Stimulated activated CD8-positive, alpha-beta memory T cell treated with anti-CD3 and anti-CD28 coated beads, Interleukin-15, amount 100 ng/mL, for 4 hours (primary cell): ENCODE measurements at places on chromosomes 7 and 10.

- no peak for DNase-seq
These were observed 60.3 kb downstream of the NEUROG3 start for GRCh38 chr10:69512901-69513300.

DNA sequence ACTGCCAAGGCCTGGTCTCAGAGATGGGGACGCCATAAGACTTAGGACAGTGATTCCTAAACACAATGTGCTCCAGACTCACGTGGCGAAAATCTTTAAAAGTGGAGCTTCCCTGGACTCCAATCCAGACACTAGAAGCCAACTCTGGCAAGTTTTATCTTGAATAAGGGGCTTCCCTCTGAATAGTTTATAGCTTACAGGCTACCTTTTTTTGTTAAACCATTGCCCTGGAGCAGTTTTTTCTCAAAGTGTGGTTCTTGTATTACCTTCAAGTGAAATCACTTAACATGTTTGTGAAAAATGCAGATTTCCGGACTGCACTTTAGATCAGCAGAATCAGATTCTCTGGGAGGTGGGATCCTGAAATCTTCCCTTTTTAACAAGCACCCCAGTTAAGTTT is 171.7 kb upstream of the PHF14 start:
- no peak for DNase-seq

GRCh38 chr10:4984971-4985594 is 18.6 kb downstream of the AKR1C2 start:
- DNase-seq: no peak

DNA sequence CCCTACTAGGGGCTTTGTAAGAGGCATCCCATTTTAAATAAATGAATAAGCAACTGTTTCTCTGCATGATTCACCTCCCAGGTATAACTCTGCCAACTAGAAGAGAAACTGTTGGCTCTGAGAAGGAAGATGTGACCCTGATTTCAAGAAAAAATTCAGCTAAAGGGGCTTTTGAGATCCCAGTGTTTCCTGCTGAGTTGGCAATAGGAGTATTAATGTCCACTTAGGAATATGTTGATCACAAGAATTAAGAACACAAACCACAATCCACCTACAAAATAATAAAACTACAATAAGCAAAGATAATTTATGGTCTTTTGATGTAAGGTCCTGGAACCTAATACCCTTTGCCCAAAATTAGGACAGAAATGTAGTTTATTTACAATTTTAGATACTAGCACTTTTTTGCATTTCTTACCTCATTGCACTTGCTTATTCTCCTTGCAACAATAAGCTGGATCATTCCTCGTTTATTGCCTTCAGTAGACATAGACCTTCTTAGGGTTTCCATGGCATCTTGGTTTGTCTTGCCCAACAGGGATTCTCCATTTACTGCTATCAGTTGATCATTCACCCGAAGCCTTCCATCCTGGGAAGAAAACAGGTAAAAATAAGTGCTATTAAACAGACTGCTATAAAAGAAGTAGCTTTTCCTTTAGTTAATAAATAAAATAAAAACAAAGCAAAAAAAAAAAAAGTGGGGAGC is 456.2 kb downstream of the PARD3 start:
- DNase-seq: no peak

DNA sequence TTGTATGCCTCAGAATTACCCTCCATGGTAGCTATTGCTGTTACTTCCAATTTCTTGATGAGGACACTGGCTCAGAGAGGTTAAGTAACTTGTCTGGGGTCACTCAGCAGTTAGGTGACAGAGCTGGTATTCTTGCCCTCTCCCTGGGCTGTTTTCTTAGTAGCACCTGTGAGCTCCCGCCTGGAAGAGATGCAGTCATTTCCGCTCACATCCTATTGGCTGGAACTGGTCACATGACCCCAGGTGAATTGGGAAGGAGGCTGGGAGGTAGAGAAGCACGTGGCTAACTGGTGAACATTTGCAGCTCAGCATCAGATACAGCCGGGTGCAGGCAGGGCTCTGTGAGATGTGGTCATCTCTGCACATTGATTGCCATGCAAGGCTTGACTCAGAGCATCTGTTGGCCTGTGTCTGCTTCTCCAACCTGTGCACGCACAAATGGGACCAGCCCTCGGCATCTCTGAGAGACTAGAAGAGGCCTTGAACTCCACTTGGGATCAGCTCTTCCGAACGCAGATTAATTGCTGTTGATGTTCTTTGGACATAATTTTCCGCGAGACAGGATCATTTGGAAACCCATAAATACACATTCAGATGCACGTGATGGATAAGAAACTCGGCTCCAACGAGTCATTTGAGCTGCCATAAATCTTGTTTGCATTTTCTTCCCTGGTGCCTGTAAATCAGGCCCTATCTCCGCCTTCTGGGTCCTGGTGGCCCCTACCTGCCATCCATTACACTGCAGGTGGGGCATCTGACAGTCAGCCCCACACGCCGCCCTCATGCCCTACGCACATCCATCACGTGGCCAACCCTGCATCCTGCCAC is 42.8 kb downstream of the MYL10 start:
- DNase-seq: no peak

- DNase-seq: no peak
These were observed 20.0 kb downstream of the THNSL1 start for GRCh38 chr10:25036381-25036780.

DNA sequence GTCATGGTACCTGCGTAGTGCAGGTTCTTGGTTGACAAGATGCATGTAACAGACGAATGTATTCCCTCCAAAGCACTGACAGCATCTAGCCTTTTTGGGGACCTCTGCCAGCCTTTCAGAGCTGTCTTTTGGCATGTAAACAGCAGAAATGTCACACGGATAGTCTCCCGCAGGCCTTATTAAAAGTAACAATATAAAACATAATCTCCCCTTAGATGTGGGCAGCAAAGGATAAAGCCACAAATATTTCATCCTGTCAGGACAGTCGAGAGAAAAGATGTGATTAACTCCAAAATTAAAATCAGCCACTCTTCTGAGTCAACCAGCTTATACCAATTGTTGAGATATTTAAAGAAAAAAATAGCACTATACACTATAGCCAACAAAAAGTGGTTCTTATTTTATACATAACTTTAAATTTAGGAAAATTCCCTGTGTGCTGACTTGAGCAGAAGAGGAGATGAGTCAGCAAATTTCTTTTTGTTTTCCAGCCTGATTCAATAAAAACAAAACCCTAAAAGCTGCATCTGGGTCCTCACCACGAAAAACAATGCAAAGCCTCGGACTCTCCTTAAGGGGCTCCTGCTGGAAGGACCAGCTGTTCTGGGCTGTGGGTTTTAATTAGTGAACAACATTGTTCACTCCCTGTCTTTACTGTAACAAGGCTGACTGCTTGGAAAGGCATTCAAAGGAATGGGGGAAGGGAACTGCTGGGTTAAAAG is 240.2 kb downstream of the ADAM12 start:
- no peak for DNase-seq

GRCh38 chr10:79542626-79543025 is 17.6 kb downstream of the SFTPA2 start:
- DNase-seq: no peak

DNA sequence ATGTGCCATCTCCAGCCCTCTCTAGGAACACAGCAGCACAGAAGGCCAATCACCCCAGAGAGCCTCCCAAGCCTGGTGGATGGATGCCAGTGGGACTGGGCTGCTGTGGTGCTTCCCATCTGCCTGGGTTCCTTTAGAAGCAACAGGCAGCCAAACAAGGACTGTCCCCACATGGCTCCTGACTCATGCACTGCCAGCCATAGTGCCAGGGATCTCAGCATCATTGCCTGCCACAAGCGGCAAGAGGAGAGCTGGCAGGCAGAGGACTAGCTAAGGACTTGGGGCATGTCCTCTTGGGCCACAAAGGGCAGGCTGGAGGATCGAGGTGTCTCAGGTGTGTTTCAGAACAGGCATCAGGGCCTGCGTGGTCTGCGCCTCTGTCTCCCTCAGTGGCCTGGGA is 23.4 kb upstream of the FIGNL1 start:
- DNase-seq: no peak

- no peak for DNase-seq
These were observed 125.0 kb downstream of the FOXP2 start for GRCh38 chr7:114539575-114539974.

DNA sequence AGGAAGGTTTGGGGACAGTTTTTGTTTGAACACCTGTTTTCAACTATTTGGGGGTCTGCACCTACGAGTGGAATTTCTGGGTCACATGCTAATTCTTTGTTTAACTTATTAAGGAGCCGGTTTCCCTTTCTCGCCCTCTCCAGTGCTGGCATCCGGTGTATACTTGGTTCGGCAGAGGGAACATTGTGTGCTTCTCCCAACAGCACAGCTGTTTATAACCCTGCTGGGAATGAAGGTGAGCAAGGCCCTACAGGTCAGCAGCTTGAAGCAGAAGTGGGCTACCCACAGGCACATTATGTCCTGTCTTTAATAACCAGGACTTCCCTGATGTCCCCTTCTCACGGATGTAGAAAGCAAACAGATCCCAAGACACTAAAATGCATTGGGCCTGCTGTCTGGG is 87.5 kb upstream of the PDCD4 start:
- no peak for DNase-seq

DNA sequence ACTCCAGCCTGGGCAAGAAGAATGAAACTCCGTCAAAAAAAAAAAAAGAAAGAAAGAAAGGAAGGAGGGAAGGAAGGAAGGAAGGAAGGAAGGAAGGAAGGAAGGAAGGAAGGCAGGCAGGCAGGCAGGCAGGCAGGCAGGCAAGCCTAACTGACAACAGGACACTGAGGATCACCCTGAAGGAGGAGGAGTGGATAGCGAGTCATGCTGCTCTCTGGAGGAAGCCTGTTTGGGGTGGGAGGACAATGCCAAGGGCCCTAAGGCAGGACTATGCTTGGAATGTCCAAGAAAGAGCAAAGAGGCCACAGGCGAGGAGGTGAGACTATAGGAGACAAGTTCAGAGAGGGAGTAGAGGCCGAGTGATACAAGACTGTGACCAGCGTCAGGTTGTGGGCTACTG is 107.0 kb upstream of the PARD3 start:
- no peak for DNase-seq

DNA sequence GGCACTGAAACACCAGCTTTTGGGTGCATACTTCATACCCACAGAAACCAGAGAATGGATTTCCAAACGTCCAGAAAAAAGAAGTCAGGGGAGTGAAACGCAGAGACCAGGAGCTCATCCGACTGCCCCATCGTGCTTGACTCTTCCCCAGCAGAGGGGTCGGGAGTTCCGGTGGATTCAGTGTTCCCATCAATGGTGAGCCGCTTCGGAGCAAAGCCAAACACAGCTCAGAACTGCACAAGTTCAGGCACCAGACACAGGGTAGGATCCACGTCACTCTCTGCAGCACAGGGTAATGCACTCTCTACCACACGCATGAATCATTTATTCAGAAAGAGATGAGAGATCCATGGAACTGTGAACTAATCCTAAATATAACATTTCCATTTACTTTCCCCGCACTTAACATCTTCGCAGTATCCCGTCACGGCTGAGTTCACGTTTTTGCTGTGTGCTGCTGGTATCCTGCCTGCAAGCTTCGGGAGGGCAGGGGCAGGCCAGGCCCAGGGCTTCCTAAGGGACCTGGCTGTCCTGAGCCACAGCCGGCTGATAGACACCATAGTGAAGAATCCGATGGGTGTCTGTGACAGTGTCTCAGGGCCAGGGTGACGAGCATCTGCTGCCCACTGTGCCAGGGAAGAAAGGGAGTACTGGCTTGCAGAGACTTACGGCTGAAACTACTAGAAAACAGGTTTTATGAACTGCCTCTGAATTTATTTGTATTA is 545.3 kb downstream of the PTPRN2 start:
- DNase-seq: no peak

DNA sequence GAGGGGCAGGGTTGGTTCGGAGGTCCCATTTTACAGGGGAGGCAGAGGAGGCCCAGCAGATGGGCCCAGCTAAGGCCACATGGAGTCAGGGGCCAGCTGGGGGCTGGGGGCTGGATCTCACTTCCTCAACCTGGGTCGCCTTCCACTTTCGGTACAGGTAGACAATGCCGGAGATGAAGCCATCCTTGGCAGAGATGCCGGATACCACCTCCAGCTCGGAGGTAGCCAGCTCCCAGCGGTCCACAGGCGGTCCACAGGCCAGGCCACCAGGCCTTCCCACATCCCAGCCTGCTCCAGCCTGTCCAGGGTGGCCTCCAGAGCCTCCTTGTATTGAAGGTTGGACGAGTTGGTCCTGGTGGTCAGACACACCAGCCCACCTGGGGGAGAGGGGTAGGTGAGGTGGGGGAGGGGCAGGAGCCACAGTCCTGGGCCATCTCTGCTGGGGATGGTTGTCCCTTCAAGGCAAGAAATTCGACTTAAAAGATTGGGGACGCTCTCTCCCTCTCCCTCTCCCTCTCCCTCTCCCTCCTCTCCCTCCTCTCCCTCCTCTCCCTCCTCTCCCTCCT is 3.9 kb downstream of the CLDN4 start:
- no peak for DNase-seq

DNA sequence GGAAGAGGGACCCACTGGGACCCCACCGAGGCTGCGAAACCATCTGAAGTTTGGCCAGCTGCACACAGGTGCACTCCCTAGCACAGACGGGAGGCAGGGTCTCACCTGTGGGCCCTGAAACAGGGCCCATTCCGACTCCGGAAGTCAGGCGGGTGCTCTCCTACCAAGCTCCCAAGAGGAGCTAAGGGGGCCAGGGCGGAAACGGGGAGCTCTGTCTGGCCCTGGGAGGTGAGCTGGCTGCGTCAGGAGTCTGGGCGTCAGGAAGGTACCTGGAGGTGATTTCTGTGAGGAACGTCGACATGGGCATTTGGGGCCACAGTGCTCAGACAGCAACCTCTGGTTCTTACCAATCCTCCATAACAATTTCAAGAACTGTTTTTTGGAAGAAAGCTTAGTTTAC is 411.7 kb downstream of the TCERG1L start:
- DNase-seq: no peak

DNA sequence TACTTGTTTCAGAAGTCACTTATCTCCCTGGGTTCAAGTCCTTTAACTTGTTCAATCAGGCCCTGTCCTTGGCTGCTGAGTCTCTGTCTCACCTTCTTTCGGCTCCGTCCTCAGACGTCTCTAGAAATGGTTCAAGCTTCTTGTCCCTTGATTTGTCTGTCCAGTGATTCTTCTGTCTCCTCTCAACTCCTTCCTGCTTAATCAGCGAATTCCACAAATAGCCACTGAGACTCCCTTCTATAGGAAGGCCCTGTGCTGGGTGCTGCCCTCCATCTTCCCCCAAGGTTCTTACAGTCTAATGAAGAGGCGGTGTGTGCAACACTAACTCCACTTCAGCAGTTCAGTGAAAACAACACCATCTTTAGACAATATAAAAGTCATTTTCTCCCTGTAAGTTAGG is 12.7 kb downstream of the FAM241B start:
- DNase-seq: no peak

DNA sequence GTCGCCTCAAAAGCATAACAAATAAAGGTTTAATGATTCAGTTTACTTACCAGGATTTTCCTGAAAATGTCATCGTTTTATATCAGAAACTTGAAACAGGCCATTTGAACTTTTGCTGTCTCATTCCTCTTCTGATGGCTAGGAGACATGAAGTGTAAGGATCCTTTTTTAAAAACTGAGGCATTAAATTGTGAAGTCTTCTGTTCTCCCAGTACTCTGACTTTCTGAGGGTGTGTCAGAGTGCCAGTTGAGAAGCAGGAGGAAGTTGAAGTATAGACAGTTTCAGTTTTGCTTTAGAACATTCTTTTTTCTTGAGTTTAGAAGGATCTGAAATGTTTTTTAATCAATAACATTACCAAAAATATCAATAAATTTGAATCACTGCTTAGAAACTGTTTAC is at the start of gene SAMD9L:
SAMD9L (minus strand) TSS at position 242 of the 400 bp plus-strand sequence. CDS start 12,414 bp downstream, outside the sequence.
- no peak for DNase-seq
